Substantia nigra (tissue), 51 donors: ENCODE measurements at places on chromosomes 3 and 15.

GRCh38 chr15:99305761-99306505 lies 54.7 kb downstream of the LRRC28 start:
- DNase-seq, result no peak

GRCh38 chr15:64162478-64162868 lies 349 bp downstream of the PPIB start:
- no peak for DNase-seq

DNA sequence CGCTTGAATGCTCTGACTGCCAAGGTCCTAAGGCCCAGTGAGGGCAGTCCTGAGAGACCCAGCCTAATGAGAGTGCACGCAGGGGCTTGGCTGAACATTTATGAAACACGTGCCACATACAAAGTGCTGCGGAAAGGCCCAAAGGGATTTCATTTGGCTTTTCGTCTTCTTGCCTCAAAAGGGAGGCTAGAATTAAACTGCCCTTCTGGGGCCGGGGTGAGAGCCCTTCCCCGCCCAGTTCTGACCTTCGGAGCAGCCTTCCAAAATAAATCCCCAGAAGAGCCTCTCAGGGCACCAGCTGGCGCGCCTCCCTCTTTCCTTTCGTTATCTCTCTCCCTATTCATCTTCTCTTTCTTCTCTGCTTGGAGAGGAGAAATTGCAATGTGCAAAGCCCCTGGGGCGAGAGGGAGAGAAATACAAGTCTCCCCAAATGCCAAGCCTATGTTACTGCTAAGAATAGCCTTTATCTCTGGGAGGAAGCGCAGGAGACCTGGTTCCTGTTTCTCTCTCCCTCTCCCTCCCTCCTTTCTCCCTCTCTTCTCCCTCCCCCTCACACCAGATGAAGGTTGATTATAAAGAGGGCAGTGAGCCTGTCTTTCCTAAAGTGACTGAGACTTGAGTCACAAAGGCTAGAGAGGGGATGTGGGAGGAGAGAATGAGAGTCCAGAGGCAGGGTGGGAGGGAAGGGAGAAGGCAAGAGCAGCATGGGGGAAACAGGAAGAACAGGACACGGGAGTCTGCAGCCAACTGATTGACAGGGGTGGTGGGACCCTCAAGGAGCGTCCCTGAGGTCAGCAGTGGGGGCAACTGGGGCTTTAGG lies 36.7 kb upstream of the NDUFB4 start:
- no peak for DNase-seq

DNA sequence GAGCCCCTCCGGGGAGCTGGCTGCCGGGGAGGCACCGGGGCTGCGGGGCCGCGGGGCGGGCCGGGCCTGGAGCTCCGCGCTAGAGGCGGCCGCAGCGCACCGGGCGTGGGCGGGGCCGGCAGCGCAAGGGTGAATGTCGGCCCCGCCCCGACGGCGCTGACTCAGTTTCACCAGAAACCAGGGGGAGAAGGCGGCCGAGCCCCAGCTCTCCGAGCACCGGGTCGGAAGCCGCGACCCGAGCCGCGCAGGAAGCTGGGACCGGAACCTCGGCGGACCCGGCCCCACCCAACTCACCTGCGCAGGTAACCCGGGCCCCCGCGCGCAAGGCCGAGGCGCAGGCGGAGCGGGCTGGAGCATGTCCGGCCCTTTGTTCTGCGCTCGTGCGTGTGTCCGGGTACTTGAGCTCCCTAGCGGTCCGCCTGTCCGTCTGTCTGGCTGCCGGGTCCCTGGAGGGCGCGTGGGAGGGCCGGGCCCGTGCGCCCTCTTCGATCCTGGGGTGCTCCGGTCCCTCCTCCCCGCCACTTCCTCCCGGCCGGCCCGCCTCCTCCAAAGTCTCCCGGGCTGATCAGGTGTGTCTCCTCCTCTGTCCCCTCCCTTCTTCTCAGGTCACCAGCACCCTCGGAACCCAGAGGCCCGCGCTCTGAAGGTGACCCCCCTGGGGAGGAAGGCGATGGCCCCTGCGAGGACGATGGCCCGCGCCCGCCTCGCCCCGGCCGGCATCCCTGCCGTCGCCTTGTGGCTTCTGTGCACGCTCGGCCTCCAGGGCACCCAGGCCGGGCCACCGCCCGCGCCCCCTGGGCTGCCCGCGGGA lies at the start of gene SPINT1:
TSS of gene SPINT1 (plus strand) at position 164 of the 811 bp plus-strand sequence. CDS start at position 671, 507 bp downstream.
- DNase-seq, result no peak

- DNase-seq, result no peak
Observed at GRCh38 chr3:186081678-186082077, 27.2 kb downstream of the ETV5 start.

DNA sequence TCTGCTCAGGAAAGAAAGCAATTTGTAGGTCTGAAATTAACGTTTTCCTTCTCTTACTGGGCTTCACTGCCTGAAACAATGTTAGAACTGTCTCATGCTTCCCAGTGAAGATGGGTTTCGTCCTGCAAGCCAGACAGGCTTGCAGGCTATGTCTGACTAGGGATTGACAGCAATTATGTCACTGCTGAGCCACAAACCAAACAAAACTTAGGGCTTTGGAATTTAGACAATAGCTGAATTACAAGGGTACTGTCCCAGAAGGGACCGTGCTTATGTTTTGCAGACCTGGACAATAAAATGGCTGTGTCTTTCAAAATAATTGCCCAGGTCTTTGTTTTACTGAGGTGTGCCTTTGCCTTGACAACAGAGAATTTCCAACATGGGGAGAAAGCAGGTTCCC lies 46.3 kb upstream of the CCDC80 start:
- DNase-seq, result no peak

DNA sequence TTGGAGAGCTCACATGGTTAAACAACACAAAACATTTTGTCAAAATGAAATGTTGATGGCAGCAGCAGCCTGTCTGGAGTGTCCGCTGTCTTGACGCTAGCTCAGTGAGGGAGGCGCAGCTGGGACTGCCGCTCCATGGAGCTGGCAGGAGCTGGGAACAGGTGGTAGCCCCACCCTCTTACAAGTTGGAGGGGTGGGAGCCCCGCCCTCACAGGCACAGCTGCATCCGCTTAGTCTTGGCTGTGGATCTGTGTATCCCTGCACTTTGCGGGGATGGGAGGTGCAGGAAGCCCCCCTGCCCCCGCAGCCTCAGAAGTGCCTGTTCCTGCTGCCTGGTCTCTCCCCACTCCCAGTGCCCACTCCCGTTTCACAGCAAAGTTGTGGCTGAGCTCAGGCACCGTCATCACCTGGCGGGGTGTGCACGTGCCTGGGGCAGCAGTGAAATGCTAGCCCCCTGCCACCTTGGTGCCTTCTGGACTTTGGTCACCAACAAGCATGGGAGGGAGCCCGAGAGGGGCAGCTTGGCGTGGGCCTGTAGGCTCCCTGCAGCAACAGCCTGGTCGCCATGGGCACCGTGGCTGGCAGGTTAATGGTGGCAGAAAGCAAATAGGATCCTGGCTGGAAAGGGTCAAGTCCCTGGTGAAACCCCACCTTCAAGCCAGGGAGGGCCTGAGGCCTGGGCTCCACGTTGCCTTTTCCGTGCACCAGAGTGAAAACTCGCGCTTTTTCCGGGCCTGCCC lies 53.8 kb upstream of the CADM2 start:
- DNase-seq, result peak; percentile 0

GRCh38 chr3:178236555-178237277 lies 299.5 kb upstream of the KCNMB2 start:
- no peak for DNase-seq

- DNase-seq, result no peak
Observed at GRCh38 chr3:150038830-150039229, 68.1 kb upstream of the PFN2 start.

- no peak for DNase-seq
Observed at GRCh38 chr15:63354821-63355650, 26.6 kb downstream of the CA12 start.

DNA sequence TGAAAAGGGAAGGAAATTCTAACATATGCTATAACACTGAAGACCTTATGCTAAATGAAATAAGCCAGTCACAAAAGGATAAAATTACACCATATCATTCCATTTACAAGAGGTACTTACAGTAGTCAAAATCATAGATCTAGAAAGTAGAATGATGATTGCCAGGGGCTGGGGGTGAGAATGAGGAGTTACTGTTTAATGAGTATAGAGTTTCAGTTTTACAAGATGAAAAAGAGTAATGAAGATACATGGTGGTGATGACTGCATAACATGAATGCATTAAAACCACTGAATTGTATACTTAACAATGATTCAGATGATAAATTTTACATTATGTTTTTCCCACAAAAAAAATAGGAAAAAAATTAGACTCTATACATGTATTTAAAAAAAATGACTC lies 152.6 kb downstream of the SCAPER start:
- DNase-seq, result no peak

DNA sequence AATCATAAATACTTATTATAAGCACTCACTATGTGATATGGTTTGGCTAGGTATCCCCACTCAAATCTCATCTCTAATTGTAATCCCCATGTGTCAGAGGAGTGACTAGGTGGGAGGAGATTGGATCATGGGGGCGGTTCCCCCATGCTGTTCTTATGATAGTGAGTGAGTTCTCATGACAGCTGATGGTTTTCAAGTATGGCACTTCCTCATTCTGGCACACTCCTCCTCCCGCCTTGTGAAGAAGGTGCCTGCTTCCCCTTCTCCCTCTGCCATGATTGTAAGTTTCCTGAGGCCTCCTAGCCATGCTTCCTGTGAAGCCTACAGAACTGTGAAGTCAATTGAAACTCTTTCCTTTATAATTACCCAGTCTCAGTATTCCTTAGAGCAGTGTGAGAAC lies 53.3 kb upstream of the CHMP2B start:
- no peak for DNase-seq

- DNase-seq, result no peak
Observed at GRCh38 chr3:5607581-5607980, 420.1 kb downstream of the EDEM1 start.

GRCh38 chr15:39587096-39587721 lies 6.3 kb downstream of the THBS1 start:
- DNase-seq, result no peak

DNA sequence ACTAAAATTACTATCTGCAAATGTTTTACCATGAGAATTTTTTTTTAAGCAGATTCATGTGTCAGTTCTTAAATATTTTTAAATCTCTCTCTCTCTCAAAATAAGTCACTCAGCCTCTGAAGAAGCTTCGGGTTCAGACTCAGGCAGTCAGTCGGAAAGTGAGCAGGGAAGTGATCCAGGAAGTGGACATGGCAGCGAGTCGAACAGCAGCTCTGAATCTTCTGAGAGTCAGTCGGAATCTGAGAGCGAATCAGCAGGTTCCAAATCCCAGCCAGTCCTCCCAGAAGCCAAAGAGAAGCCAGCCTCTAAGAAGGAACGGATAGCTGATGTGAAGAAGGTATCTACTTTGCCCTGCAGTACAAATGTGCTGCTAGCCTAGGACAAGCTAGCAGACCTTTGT lies 24.1 kb downstream of the CHD2 start:
- DNase-seq, result no peak

DNA sequence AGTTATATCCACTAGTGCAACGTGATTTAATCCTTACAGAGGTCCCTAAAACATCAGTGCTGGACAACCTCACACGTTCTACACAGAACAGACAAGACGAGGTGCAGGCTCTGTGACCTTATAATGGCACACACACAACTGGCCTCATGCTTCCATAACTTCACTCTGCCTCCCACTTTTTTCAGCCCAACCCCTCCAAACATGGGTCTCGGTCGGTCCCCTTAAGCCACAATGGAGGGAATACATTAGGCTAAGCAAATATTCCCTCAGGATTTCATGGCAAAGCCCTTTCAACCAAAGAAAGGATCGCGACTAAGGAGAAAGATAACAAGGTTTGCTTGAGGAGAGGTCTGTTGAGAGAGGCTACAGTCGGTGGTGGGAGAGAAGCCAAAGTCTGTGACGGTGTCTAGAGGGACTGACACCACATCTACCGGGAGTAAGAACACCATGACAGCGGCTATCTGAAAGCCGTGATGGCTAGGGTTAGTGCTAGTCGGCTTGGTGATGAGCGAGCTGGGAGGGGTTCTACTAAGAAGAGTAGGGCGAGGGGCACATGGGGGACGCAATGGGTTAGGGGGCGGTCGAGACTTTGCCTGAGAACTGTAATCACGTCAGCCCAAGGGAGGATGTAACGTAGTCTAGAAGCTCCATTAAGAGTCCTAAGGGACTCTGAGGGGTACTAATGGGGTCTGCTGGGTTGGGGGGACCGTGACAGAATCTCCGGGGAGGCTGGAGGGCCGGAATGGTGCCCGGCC lies 1.0 kb downstream of the MYO9A start:
- peak; percentile 19 for DNase-seq

DNA sequence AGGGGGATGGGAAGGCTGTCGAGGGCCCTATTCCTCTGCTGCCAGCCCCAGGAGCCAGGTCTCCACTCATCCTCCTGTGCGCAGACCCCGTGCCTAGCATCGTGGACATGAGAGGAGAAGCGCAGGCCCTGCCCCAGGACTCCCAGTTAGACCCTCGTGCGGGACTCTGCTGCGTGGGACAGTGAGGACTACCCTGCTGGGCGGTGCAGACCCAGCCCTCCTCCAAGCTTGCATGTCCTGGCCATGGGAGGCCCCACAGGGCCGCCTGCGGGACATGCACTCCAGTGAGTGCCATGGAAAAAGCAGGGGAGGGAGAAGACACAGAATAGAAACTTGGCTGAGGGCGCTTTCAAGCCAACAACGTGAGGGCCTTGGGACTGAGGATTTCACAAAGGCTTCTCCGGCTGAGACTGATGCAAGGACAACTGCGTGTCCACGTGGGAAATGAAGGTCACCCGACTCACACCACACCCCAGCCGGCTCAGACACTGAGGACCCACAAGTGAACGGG lies 62.6 kb upstream of the IQSEC1 start:
- DNase-seq, result no peak

GRCh38 chr15:38605744-38606143 lies 41.1 kb upstream of the RASGRP1 start:
- DNase-seq, result no peak

DNA sequence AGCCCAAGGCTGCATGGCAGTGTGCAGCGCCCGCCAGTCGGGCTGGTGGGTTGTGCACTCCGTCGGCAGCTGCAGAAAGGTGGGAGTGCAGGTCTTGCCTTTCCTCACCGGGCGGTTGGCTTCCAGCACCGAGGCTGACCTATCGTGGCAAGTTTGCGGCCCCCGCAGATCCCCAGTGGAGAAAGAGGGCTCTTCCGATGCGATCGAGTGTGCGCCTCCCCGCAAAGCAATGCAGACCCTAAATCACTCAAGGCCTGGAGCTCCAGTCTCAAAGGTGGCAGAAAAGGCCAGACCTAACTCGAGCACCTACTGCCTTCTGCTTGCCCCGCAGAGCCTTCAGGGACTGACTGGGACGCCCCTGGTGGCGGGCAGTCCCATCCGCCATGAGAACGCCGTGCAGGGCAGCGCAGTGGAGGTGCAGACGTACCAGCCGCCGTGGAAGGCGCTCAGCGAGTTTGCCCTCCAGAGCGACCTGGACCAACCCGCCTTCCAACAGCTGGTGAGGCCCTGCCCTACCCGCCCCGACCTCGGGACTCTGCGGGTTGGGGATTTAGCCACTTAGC lies 4.3 kb downstream of the ISL2 start:
- DNase-seq, result no peak

DNA sequence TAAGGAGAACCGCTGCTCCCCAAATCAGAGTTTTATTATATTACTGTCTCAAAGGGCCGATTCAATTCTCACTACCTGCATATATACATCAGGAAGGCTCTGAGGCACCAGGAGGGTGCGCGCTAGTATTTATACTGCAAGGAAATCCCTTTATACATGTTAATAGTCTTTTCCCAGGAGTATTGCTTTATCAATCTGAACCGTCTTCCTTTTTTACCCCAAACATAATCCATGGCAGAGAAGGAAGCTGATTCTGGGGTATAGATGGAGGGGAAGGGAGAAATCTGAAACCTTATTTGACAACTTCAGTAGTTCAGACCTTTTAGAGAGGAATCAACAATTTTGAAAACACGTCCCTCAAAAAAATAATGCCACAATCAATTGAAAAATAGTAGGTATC lies at the start of gene POU1F1:
TSS of gene POU1F1 (minus strand) at position 101 of the 400 bp plus-strand sequence. CDS start 122 bp downstream, outside the sequence.
- no peak for DNase-seq

GRCh38 chr3:149532489-149533180 lies 58.1 kb downstream of the TM4SF4 start:
- DNase-seq, result peak; percentile 3
